ENCODE measurements at places on chromosomes 12 and 14.

- no peak for DNase-seq
These were observed 2.0 kb downstream of the SYT10 start for GRCh38 chr12:33437598-33437997.

DNA sequence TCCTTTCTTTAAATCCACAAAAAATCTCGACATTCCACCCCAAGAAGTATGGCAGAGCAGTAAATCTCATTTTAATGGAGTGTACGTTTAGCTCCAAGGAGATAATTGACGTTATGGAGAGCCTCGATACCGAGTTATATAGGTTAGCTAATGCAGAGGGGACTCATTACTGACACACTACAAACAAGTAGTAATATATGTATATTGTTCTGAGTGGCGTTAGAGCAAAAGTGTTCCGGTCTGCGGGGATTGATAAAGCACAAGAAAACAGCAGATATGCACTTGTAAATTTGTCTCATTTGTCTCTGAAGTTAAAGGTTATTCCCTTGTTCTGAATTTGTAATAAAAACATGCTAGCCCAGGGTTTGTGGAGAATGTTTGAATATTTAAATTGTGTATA, 84.1 kb downstream of the BCL11B start:
- no peak for DNase-seq

DNA sequence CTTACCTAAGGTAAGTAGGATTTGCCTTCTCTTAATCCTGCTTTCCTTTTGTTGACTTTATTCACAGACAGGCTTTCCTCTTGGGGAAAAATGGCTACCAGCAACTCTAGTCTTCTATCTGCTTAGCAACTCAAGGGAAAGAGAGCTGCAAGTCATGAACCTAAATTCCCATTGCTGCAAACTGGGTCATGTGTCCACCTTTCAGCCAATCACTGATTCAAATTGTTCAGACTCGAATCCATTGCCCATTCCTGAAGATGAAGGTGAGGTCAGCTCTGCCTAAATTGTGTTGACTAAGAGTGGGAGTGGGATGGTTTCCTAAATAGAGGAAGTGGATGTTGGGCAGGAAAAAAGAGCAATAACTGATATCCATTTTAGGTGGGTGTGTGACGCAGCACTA, 7.7 kb downstream of the FBXW8 start:
- no peak for DNase-seq

GRCh38 chr12:127143020-127143419, 1124.0 kb upstream of the TMEM132C start:
- no peak for DNase-seq

- DNase-seq: no peak
These were observed 1406.1 kb downstream of the LRFN5 start for GRCh38 chr14:43012817-43013216.

GRCh38 chr12:120767071-120768024, 41.7 kb downstream of the ACADS start:
- DNase-seq: no peak

- no peak for DNase-seq
These were observed 373.9 kb downstream of the ALG10 start for GRCh38 chr12:34396006-34396860.

DNA sequence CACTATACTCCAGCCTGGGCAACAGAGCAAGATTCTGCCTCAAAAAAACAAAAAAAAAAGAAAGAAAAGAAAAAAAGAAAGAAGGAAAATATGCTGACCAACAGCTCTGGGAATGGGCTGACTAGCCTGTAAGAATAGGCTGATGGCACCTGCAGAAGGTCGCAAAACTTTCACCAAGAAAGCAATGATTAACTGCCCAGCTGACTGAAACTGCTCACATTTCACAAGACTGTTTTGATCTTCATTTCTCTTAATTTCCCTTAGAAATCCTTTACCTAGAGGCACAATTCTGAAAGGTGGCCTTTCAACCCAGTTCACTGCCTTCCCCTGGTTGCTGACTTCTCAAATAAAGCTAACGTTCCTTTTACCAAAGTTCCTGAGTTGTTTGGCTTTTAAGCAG, 12.4 kb downstream of the BEST3 start:
- DNase-seq: no peak

DNA sequence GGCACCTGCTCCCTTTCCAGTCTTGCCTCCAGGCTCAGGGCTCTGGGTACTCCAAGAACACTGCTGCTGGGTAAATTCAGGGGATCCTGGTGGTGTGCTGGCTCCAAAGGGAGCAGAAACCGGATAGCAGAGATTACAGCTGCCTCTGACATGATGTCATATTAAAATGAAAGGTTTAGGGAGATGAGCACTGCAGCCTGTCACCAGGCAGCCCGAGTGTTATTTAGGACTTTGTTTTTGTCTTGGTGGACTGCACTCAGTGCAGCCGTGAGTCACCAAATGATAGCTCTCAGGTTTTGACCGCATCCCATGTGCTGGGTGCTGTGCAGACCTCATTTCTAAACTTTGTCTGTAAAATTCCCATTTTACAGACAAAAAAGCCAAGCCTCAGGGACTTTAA, 266.0 kb upstream of the CRY1 start:
- no peak for DNase-seq

DNA sequence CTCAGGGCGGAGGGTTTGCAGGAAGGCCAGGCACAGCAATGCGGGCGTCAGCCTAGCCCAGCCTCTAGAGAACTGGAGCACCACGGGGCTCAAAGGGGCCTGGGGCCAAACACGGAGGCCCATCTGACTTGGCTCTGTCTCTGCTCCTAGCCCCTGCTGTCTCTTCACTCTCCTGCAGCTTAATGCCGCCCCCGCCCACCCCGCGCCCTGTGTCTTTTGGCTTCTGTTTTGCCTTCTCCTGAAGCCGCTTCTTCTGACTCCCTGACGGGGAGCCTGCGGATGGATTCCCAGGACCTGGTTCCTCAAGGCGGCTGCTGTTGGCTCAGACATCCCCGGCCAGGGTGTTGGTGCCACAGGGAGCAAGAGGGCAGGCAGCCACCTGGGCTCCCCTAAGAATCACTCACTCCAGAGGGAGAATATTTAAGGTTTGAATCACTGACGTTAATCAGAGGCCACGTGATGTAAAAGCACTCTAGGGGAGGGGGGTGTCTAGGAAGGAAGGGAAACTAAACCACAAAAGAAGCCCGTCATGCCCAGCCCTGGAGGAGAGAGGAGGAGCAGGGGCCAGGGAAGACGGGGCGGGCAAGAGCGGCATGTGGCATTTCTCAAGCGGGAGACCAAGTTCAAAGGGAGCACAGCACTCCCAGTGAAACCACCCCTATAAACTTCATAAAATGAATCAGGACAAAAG, 36.9 kb upstream of the PRMT8 start:
- peak; percentile 89 for DNase-seq

DNA sequence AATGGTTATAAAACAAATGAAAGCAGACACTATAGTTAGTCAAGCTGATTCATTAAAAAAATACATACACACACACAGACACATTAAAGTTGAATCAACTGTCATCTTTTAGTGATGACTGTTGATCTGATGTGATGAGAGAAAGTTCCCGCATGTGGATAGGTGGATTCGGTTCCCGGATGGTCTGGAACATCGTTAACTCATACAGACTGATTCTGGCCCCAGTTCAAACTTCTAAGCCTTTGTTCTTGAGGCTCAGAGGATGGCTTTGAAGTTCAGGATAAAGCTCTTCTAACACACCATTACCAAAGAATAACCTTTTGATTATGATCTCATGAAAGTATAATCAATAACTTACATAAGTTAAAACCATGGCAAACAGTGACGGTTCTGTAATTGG, 27.5 kb downstream of the WIF1 start:
- no peak for DNase-seq
